GM20000 (cell line): ENCODE measurements at places on chromosomes 7 and 10.

DNA sequence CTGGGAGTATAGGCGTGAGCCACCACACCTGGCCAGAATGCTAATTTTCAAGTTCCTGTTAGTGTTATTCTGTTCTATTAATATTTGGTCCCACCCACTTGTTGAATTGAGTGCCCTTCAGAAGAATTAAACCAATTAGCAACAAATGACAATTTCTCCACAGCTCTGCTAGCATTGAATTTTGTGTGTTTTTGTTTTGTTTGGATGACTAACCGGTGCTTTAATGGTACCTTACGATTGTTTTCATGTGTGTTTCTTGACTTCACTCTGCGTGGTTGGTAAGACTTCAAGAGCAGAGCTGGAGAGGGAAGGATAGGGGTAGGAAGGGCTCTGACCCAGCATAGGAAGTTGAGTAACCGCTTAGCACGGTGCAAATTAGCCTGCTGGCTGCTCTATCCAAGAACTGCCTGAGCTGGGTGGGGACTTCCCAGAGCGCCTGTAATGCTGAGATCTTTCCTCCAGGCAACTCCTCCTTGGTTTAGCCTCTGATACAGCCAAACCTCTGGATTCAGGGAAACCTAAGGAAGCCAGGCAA, 4.6 kb downstream of the ARPC1B start:
- peak; percentile 63 for DNase-seq

- DNase-seq, result no peak
These were observed 191.9 kb upstream of the AGK start for GRCh38 chr7:141359262-141359661.

DNA sequence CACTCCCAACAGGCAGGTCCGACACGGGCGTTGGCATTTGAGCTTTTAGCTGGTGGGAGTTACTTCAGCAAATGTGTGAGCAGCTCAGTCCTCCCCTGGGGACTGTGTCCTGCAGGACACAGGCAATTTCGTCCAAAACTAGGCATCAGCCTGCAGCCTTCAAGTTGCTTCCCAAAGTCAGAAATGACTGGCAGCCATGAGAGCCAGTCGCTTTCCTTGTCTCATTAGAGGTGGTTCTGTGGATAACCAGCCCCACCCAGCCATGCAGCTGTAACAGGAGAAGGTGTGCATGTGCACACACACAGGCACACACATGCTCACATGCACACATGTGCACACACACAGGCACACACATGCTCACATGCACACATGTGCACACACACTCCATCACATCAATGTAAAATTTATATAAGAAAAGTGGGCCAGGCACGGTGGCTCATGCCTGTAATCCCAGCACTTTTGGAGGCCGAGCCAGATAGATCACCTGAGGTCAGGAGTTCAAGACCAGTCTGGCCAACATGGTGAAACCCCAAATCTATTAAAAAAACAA, 138.8 kb upstream of the TCERG1L start:
- DNase-seq, result no peak

GRCh38 chr10:15658069-15658702, 61.5 kb downstream of the ITGA8 start:
- no peak for DNase-seq

- no peak for DNase-seq
These were observed 3.3 kb downstream of the ABCF2 start for GRCh38 chr7:151223728-151224127.

- no peak for DNase-seq
These were observed 236.3 kb upstream of the IGFBP3 start for GRCh38 chr7:46157404-46157803.

DNA sequence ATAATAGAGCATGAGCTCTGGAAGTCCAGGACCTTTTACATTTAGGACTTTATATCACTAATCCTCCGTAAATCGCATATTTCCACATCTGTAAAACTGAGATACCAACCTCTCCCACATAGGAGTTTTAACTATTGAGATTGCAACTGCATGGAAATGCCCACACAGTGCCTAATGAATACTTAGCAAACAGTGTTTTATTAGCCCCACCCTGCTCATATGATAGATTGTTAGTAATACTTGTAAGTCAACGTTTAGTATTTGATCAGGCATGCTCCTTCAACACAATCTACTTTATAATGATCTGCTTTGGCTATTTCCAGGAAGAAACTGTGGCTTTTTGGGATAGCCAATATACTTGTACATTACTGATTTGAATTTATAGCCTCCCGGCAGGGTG, 8.5 kb downstream of the PDZD8 start:
- no peak for DNase-seq

GRCh38 chr7:27802999-27803398, 63.0 kb downstream of the TAX1BP1 start:
- DNase-seq, result no peak

DNA sequence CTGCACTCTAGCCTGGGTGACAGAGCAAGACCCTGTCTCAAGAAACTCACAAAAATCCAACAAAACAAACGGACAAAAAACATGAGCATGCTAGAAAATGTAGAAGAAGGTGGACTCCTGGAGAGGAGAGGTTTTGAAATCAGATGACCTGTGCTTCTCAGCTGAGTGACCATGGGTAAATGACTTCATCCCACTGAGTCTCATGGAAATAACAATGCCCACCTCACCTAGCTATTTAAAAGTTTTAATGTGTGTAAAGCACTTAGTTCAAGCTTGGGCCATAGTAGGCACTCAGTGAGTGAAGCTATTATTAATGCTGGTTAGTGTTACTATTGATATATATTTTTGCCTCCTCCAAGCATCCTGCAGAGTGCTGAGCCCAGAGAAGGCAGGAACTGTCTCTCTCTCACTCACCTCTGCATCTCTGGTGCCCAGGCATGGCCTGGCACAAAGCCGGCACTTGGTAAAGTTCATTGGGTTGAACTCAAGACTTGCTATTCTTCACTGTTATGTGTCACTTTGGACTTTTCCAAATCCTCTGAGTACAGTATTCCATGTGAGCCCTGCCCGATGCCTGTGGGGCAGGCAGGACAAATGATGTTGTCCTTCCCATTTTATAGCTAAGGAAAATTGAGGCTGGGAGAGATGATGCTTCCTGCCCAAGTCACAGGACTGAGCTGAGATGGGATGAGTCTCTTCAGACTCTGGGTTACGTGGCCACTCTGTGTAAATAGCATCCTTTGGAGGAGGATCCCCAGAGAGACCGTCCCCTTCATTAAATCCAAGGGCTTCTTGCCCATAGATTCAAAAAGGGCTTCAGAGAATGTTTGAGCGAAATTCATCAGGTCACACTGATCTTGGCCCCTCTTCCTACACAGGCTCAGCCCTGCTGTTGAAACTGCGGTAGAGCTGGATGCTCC, 81.4 kb upstream of the EMX2 start:
- no peak for DNase-seq

DNA sequence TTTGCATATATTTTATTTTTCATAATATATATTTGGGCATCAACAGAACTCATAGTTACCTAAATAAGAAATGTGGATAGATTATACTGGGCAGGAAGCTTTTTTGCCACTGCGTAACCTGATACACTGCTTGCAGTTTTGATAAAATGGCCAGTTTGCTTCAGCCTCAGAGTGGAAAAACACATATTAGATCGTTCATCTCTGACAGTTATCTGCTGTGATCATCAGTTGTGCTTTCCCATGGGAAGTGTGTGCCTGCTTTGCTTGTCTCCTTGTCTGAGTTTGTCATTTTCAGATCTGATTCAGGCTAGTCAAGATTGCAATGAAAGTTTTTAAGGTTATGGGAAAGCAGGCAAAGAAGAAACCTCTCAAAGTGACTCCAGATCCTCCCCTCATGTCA, 54.0 kb downstream of the ADAM12 start:
- no peak for DNase-seq

GRCh38 chr7:39816462-39817060, 133.5 kb upstream of the CDK13 start:
- no peak for DNase-seq

DNA sequence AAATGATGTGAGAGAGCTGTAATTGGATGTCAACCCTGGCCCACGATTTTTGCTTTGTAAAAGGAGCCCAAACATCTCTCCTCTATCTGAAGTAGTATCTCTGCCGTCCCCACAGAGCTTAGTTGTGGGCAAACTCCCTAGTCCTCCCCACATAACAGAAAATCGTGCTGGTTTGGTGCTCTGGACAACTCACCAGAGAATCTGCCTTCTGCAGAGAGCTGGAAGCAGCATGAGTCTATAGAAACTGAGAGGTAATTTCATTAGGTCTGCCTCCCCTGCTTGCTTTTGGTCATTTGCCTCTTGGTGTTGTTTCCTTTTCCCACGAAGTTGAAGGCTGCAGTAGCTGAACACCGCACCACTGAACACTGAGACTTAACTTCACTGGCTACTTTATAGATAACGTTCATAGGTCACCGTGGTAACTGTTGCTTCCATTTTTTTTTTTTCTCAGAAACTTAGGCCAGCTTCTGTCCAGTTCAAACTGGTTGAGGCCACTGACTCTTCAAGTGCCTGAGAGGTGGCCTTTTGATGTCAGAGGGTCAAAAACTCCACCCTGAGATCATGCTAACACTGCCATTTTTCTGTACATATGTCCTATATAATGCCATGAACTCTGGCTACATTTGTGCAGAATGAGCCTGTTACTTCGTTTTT, 3.3 kb upstream of the CDCA7L start:
- DNase-seq, result no peak

DNA sequence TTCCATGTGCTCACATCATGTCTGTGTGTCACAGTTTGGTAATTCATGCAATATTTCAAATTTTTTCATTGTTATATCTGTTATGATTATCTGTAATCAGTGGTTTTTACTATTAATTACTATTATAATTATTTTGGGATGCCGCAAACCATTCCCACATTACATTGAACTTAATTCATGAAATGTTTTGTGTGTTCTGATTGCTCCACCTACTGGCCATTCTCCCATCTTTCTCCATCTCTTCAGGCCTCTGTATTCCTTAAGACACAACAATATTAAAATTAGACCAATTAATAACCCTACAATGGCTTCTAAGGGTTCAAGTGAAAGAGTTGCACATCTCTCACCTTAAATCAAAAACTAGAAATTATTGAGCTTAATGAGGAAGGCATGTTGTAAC, 398.5 kb downstream of the PCDH15 start:
- DNase-seq, result no peak

DNA sequence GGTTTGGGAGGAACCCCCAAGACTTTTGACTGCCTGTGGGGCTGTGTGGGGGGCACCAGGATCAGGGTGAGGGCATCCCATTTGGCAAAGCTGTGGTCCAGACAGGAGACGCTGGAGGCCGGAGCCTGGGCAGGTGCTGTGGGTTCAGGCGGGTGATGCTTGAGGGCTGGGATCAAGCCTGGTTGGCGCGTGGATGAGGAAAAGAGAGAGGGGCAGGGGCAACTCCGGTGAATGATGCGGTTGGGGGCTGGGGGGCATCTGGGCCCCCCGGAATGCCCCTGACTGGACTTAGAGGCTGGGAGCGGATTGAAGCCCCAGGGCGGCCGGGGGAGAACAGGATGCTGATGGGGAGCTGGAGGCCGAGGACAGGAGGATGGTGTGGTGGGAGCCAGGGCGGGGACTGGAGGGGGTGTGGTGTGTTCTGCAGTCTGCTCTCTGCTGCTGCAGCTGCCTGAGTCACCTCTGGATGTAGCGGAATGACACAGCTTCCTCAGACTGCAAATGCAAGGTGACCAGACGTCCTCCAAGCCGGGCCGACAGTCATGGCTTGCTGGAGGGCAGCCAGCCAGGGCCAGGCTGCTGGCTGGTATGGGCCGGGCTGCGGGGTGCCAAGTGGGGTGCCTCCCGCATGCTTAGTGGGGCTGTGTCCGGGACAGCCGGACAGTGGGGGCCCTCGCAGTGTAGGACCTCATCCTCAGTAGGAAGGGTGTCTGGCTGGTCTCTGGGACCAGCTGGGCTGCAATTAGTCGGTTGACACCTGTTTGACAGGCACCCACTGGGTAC, 3.2 kb downstream of the MAFK start:
- DNase-seq, result peak; percentile 78

DNA sequence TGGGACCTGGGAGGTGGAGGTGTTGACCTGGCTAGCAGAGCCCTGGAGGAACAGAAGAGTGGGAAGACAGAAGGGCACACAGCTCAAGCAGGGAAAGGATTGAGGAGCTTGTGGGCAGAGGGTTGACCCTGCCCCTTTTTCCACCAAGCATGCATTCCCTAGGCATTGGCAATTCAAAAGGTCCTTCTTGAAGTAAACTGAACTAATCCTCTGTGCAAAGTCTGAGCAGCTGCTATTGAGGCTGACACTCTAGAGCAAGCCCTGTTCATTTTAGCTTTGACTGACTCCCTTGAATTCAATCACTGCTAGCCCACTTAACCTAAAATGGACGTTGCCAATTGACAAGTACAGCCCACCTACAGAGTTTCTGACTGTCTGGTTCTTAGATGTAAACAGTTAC, 116.5 kb upstream of the TNS3 start:
- DNase-seq, result no peak

GRCh38 chr7:47444376-47445098, 137.4 kb downstream of the TNS3 start:
- DNase-seq, result peak; percentile 48

DNA sequence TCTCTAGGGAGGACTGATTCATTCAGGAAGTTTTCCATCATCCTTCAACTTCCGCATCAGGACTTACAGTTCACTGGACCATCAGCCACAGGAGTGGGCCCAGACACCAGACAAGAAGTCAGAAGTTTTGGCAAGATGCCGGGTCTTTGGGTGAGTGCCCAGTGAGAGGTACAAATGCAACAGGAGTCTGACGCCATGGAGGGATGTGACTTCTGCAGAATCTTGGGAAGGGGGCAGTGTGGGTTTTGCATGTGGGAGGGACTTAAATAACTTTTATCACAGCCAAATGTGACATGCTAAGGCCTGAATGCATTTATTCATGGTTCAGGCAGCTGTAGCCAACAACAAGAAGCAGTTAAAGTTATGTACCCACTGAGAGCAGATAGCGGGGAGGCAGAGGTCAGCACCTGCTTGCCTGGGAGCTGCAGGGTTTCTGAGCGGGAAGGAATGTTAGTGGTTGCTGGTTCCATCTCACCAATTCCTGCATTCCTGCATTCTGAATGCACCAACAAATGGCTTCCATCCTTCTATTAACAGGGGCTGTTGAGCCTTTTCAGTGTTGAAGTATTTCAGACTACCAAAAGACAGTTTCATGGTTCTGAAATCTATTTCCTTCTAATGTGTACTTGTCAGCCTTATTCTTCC, 375.2 kb downstream of the PAXIP1 start:
- no peak for DNase-seq

DNA sequence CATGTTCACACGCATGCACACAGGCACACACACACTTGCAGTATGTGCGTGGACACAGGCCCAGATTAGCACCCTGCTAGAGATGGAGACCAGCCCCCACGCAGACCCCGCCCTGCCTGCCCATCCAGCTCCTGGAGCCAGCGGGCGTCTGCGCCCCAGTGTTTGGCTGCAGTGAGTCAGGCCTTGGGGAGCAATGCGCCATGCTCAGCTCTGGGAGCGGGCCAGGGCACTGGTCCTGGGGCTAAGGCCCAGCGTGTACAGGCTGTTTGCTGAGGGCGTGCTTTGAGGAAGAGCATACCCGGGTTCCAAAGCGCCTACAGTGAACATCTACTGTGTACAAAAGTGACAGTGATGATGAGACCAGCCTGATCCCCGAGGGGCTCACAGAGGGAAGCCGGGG, 16.0 kb upstream of the ELFN1 start:
- DNase-seq, result no peak
